ENCODE measurements at places on chromosomes 2 and 18.

DNA sequence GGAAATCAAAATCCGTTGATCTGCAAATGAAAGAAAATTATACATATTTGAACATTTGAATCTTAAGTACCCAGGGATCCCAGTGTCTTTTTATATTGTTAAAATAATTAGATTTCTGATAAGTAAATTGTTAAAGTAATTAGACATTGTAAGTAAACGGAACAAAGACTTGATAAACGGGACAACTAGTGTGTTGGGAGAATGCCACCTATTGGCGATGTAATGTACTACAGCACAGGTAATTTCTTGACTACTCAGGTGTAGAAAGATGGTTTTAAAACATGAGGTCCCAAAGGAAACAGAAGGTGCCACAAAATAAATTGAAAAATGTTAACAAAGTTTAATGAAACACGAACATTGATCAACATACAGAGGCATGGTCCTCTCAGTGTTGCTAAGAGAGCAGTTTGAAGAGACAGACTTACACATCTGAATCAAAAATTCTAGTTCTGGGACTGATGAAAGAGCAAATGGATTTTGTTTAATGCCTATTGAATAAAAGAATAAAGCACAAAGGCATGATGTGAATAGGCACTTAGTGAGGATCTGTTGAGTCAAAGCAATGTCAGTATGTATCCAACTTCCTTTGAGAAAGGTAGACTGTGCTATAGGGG lies 103.4 kb upstream of the RASGRP3 start:
- peak; percentile 7 for DNase-seq

GRCh38 chr18:35933982-35934381 lies 38.5 kb upstream of the RMP24 start:
- DNase-seq, result no peak

- DNase-seq, result no peak
Observed at GRCh38 chr18:21682371-21683051, 22.1 kb downstream of the ABHD3 start.

DNA sequence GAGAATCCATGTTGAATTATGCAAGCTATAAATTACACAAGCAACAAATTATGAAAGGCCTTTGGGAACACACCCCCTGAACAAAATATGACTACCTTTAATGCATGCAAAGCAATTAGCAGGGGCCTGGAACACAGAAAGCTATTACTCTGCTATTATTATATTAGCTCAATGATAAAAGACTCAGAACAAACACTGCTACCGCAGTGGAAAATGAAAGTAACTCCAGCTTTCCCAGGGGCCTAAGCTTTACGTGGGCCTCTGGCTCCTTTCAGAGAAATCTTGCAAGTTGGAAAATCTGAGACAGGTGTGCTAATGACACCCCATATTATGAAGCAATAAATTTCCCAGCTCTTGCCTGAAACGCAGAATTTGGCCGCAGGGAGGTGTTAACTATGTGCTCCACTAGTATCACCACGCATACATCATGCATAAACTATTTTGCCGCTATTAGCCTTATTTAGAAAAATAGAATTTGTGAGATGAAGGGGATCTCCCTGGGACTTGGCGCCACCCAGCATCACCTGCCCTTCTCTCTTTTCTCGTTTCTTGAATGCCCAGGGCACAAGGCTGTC lies 321.6 kb upstream of the LYPD1 start:
- DNase-seq, result no peak

GRCh38 chr2:239025096-239025801 lies 177.4 kb downstream of the TWIST2 start:
- no peak for DNase-seq
